Coronary artery (tissue), 2 donors: ENCODE measurements at places on chromosomes 6 and 20.
A peak's percentile ranks its signal among the peaks of the same experiment; 100 is the strongest.

DNA sequence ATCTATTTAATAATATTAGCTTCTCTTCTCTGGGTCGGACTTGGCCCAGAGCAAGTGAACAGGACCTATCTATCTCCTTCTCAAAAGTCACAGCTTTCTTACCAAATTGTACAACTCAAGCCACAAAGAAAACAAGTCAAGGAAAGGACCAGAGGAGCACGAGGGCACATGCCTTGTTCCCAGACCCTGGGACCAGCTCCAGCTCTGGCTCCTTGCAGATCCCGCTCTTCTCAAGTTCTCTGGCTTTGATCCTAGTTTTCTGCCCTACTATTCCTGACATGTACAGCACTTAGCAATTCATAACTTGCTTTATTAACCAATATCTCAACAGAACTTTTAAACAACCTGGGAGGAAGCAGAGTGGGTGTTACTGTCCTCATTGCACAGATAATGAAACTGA lies 185.9 kb downstream of the ESR1 start:
- no peak for DNase-seq

DNA sequence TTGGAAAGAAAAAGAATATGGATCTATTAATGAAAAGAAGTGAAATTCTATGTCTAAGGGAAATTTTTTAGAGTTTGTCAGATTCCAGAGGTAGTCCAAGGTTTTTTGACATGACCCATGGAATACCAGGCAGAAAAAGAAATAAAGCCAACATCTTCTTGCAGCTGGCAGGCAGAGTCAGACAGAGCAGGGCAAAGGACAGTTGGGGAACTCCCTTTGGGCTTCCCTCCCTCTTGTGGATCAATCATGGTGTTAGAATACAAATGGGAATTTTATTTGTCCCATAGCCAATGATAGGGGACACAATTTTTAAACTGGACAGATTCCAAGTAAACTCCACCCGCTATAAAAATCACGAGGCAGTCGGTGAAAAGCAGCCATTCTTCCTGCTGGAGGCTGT lies 92.1 kb upstream of the TAB2 start:
- DNase-seq, result no peak

GRCh38 chr20:33687993-33688937 lies 2.1 kb upstream of the E2F1 start:
- DNase-seq, result no peak

DNA sequence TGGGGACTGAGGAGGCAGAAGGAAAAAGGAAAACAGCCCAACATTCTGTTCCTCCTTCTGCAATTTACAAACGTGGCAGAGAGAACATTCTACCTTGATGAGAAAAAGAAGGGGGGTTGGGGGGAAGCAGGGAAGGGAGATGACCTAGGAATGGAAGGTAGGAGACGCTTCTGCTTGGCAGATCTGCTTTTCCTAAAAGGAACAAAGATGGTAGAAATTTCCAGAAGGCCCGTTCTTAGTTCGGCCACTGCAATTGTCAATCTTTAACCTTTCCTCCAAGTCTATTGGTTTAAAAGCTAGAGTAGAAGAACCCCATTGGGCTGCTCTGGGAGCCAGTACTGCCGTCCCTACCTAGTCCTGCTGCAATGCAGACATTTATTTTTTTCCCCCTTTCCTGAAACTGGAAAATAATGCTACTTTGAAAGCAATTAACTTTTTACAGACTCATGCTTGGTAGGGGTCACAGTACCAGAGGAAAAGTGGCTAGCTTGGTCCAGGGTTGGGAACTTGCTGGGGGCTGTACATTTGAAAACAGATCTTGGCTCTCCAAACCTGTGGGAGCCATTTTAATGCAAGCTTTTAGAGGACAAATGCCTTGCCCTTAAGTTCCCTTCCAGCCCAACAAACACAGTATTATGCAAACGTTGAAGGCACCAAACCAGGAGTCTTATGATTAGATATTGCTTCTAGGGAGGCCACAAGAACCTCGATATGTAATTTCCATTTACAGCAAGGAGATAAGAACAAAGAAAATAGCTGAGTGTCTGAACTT lies 2.6 kb downstream of the ZMYND8 start:
- no peak for DNase-seq

- DNase-seq, result no peak
These were observed 23.3 kb upstream of the BCAS1 start for GRCh38 chr20:54093423-54094267.

GRCh38 chr6:107730683-107731314 lies 93.3 kb downstream of the SCML4 start:
- no peak for DNase-seq

GRCh38 chr20:46695892-46696291 lies 6.6 kb upstream of the TP53RK start:
- no peak for DNase-seq

DNA sequence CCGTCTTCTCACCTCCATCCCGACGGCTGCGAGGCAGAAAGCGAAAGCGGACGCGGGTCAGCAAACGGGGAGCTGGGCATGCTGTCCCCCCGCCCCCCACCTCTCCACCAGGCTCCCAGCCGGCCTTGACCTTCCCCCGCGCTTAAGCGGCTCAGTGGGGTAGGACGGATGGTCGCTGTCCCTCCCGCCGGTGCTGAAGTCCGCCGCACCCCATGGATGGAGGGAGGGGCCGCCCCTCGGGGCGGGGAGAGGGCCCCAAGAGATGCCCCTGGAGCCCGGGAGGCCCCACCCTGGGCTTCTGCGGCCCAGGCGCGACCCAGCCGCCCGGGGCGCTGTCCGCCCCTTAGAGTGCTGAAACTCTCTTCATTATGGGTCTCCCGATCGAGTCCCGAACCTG lies at the start of gene KCNB1:
Gene KCNB1 (minus strand): TSS at position 48 of the 397 bp plus-strand sequence. CDS start 188 bp downstream, outside the sequence.
- peak; percentile 77 for DNase-seq

- no peak for DNase-seq
These were observed 3.9 kb downstream of the CDH22 start for GRCh38 chr20:46304361-46304760.
